ENCODE measurements at places on chromosomes 7 and 10.

DNA sequence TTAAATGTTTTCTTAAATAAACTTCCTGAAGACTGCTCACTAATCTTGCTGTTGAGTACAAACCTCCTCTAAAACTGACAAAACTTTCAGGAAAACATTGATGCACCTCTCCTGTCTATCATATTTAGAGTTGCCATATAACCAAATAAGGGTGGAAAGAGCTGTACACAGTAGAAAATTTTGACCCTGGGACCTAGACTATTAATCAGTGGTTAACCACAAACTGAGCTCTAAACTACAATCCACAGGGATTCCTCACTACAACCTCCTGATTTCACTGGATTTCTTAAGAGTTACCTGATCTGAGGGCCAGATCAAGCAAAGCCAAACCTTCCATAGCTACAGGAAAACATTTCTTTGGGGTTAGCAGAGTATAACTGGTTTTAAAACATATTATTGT lies 39.9 kb upstream of the WNT16 start:
- DNase-seq, result no peak

DNA sequence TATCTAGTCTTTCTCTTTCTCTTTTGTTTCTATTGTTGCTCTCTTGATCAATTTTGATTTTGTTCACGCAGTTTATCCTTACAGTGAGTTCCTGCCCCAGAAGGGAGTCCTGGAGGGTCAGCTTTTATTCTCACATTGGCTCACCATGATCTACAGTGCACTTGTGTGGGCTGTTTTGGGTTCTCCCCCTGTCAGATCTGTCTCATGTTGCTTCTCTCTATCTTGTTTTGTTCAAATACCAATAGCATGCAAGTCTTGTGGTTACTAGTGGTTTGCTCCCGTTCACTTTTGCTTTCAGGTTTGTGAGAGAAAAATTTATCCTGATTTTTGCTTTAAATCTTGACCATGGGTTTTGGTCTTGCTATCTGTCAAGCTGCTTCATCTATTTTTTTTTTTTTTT lies 74.3 kb downstream of the PTN start:
- DNase-seq, result no peak

GRCh38 chr7:99014113-99014985 lies 129.6 kb downstream of the SMURF1 start:
- DNase-seq, result no peak

- DNase-seq, result no peak
Measured at GRCh38 chr10:70617798-70618568, 15.4 kb upstream of the PRF1 start.
